ENCODE measurements at places on chromosomes 12 and 14.

- peak; percentile 72 for DNase-seq
Observed at GRCh38 chr12:109844983-109845823, 12.0 kb upstream of the TRPV4 start.

DNA sequence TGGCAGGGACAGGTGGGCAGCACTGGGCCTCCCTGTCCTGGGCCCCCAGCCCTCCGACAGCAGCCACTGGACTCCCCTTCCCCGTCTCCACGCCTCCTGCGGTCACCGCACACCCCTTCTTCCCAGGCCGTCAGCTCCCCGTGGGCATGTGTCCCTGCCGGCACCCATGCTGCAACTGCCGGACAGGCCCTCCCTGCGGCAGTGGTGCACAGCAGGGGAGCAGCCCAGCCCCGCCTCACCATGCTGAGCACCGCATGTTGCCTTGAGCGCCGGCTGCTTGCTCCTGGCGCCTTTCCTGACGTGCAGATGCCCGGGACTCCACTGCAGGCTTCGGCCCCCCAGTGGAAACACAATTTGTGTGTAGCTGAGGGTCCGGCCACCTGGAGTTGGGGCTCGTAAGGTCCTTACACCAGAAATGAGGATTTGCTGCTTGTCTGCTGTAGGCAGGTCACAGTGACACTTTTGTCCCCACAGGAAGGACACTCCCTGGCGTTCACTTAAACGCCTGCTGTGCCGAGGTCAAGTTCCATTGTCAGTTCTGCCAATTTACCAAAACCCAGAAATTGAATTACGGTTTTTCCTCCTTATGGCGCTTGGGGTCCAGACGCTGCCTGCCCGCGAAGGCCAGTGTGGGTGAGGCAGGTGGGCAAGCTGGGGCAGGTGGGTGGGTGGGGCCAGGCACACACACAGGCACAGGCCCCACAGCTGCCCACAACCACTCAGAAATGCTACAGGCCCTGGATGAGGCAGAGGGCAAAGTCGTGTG is 28.2 kb upstream of the MMP17 start:
- no peak for DNase-seq

DNA sequence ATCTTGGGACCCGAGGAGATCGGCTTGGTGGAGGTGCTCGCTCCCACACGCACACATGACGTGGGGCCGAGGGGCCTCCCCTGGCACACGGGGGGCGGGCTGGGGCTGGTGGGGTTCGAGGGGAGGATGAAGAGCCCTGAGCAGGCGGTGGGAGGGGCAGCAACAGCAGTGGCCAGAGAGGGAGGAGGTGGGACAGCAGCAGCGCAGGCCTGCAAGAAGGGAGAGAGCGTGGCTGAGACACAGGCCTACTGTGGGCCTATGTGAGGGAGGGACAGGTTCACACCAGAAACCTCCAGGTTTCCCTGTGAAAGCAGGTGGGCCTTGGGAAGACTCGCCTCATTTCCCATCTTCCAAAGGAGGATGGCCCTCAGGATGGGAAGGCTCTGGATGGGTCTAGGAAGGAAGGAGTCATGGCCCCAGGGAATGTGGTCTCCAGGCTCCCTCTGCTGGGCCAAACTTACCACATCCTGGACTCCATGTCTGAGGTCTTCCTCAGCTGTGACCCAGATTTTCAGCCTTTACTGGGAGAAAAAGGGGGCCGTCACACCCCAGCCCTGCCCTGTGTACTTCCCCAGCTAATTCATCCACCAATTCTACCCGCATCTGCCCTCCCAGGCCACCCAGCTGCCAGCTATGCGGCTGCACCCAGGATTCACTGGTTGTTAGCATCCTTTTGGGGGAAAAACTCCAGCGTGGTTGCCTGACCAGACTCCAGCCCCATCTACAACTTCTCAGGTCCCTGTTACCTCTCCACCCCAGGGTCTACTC is 2.8 kb downstream of the PIANP start:
- peak; percentile 45 for DNase-seq

DNA sequence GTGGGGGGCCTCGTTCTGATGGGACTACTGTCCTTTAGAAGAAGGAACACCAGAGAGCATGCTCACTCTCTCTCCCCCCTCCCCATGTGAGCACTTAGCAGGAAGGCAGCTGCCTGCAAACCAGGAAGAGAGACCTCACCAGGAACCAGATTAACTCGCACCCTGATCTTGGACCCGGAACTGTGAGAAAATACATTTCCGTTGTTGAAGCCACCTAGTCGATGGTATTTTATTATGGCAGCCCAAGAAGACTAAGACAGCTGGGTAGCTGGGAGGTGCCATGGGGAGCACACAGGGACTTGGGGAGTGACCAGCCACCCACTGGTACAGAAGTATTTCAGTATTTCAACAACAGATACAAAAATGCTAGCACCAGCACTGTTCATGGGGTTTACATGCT is 59.0 kb downstream of the VCPKMT start:
- no peak for DNase-seq

GRCh38 chr12:108514468-108514972 is 557 bp upstream of the FICD start:
- DNase-seq = no peak

DNA sequence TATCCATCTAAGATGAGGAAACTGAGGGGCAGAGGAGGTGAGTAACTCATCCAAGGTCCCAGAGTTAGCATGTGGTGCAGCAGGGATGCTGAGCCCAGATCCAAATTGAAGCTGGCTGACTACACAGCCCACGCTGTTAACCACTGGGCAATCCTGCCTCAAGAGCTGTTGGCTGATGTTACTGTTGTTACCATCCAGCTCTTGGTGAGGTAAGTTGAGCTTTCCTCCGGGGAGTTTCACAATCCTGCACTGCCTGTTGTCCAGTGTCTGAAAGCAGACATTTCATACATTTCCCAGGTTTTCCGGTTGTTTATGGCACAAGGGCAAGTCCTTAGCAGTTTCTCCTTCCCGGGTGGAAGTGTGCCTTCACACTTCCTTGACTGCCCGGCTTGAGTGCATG is 14.5 kb downstream of the CYP46A1 start:
- DNase-seq = no peak

DNA sequence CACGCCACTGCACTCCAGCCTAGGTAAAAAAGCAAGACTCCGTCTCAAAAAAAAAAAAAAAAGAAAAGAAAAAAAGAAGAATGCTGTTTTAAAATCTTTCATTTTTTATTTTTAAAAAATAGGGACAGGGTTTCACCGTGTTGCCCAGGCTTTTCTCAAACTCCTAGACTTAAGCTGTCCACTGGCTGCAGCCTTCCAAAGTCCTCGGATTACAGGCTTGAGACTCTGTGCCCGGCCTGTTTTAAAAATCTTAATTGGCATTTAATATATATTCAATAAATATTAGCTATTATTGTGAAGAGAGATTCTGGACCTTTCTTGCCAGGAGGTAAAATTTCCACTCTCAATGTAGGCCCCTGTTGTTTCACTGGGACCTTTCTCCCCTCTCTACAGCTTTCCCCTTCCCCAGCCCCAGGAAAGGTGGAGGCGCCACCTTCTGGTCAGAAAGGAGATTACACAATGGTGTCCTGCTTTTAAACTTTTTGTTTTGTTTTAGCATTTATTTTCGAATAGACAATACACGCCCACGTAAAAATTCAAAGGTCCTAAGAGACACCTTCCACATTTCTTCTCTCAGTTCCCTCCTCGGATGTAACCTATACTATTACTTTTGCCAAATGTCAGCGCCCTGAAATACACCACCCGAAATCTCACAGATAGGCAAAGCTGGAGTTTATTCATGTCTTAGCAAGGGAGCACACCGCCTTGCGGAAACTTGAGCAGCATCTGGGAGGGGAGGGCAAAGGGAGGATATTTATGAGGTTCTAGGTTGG is 23.8 kb upstream of the PHC1 start:
- peak; percentile 32 for DNase-seq
